Effector CD8-positive, alpha-beta T cell (primary cell): ENCODE measurements at places on chromosomes 4 and X.

DNA sequence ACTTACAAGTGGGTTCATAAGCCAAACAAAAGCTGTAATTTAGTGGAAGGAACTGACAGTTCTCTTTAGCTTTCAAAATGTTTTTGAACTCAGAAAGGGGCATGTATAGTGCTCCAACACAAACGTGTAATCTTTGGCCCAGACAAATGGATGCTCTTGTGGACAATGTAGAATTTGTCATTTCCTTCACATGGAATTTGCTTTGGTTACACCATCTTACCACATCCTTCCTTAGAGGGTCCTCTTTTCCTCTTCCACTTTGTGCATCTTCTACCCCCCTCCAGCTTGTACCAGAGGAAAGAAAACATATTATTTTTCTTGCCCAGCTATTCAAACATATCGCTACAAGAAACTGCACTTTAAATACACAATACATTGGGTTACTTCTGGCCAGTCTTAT lies 42.4 kb downstream of the MEPE start:
- no peak for DNase-seq

DNA sequence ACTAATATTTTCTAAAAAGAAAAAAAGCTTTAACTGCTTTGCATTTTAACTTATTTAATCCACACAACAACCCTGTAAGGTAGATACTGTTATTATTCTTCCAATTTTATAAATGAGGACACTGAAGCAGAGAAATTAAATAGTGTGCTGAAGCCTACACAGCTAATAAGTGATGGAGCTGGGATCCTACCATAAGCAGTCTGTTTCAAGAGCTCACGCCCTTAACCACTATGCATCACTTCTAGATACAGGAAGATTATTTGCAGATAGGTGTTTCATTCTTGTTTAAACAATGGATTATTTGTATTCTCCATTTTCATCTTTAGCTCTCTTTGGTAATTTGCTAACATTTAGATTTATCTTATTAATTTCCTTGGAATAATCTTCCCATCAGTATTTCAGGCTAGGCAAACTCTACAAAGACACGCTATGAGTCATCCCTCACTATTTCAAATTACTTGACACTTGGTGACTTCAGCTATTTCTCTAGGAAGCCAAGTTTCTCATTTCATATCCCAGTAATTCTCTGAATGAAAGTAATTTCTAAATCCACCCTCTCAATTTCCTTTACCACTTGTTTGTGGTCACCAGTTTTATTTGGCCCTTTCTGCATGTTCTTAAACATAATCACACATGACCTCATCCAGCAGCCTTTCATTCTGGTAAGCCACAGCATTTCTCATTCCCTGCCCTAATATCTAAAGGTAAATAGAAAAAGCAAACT lies 67.3 kb downstream of the ASB9 start:
- no peak for DNase-seq

- no peak for DNase-seq
These were observed 318.3 kb upstream of the GATB start for GRCh38 chr4:152079079-152079478.

DNA sequence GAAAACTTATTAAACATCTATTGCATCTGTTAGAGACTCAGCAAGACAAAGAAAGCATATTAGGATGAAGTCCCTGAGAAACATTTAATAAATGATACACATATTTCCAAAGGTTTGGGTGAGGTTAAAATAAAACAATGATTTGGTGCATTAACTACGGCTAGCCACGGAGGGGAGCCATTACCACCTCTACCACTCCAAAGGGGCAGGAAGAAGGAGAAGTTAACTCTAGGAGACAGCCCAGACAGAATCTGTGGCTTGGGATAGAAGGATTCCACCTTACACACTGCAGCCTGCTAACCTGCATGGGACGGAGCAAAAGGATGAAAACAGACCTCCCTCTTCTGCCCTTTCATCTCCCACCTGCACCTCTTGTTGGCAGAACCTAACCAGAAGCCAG lies 189.1 kb upstream of the C1QTNF7 start:
- DNase-seq, result no peak

DNA sequence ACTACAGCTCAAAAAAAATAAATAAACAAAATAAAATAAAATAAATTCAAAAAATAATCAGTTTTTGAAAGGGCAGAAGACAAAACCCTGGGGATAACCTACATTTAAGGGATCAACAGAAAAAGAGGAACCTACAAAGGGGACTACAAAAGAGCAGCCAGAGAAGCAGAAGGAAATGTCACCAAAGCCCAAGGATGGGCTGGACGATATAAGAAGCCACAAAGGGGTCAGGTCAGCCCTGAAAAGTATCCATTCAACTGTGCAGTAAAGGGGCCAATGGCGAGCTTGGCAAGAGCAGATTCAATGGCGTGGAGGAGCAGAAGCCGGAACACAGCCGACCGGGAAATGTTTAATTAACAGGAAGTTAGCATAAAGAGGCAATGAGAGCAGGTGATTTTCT lies 16.9 kb downstream of the ACOT9 start:
- DNase-seq, result no peak

- no peak for DNase-seq
These were observed 332.4 kb downstream of the PCDH7 start for GRCh38 chr4:31052519-31052918.

GRCh38 chr4:37994569-37994968 lies 34.4 kb downstream of the PTTG2 start:
- DNase-seq, result no peak

DNA sequence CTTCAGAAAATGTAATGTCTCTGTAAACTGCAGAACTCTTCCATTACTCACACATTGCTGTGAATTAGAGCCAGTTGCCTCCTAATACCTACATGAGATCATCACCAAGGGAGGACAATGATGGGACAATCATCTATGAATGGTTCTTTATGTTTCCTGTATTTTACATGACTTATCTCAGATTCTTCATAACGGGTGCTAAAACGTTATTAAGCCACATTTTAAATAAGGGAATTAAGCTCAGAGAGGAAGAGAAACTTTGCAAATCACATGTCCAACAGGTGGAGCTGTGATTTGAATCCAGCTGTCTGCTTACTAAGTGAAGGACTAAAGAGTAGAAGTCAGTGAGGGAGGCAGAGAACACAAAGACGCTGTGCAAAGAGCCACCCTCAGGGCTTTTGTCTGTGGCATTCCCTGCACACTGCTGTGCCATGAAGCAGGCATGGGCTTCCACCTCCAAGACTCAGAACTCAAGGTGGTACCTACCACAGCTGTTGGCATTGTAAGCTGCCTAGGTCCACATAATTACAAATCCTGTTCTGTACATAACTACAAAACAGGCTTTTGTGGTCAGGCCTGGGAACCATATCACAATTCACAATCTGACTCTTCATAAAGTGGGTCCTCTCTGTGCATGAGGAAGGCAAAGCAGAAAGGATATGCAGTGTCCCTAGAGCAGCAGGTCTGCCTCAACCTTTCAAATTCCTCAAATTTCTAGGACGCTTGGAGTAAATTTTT lies 12.8 kb downstream of the TBC1D9 start:
- DNase-seq, result no peak

GRCh38 chr4:161133586-161134276 lies 1030.1 kb downstream of the FSTL5 start:
- DNase-seq, result no peak

DNA sequence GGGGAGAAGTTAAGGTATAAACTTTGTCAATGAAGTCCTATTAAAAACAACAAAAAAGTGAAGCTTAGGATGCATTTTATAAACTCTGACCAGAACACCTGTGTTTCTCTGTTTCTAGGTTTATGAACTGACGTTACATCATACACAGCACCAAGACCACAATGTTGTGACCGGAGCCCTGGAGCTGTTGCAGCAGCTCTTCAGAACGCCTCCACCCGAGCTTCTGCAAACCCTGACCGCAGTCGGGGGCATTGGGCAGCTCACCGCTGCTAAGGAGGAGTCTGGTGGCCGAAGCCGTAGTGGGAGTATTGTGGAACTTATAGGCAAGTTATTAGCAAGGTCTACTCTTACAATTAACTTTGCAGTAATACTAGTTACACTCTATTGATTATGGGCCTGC lies 46.6 kb downstream of the HTT start:
- no peak for DNase-seq

DNA sequence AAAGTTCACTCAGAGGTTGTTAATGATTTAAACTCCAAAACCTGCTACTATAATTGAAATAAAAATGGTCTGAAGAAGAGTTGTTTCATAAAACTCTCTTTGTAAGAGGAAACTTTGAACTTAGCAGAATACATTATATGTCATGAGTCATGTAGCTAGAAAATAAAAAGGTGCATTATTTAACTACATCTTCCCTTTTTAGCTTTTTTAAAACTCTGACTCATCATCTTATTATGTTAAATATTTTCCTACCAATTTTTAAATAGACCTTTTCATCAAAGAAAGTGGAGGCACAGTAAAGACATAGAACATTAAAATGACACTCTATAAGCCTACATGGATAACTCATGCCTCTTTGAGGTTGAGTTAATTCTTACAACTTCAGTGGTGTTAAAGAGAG lies 1.2 kb upstream of the ZNF827 start:
- DNase-seq, result no peak

DNA sequence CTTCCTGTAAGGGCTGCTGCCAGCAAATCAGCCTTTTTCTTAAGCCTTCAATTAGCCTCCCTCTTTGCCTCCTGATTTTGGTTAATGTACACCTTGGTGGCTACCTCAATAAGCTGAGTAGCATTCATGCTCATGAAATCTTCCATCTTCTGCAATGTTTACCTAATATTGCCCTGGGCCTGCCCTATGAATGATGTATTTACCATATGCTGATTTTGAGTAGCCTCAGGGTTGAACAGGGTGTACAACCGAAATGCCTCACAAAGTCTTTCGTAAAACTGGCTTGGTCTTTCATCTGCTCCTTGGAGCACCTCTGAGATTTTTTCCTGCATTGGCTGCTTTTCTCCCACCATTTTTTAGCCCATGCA lies 29.8 kb downstream of the SULT1E1 start:
- DNase-seq, result no peak

- DNase-seq, result no peak
These were observed 240.3 kb downstream of the LDB2 start for GRCh38 chr4:16658183-16658582.

DNA sequence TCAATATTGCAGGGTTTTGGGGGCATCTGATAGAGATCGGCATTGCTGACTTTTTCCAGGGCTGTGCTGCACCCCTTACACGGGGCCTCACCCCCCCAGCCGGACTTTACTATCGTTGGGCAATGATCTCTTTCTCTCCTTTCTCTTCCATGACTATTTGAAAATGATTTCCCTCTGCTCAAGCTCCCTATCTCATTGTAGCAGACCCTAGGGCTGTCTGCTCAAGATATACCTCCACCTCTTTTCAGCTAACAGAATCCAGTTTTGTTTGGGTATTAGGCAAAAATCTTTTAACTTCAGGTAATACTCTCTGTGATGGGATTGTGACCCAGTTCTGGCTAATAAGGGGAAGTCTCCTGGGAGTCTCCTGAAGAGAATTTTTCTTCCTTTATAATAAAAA lies 43.5 kb upstream of the ATP6AP2 start:
- DNase-seq, result no peak

DNA sequence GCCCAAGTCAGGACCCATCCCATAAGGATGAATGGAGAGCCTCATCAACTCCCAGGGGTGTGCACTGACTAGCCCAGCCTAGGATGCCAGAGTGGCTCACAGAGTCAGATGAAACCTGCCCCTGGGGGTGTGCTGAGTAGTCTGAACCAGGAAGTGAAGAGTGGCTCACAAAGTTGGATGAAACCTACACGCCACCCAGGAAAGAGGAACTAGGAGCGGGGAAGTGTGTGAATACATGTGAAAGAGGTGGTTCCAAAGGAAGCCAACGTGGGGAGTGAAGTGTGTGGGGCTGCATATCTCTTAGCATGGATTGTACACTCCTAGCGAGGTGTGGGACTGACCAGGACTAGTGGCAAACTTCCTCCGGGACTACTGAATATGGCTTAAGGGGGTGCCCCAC lies 902.1 kb upstream of the NDST4 start:
- DNase-seq, result no peak

- no peak for DNase-seq
These were observed 1312.6 kb downstream of the PCDH18 start for GRCh38 chr4:136219592-136220125.

DNA sequence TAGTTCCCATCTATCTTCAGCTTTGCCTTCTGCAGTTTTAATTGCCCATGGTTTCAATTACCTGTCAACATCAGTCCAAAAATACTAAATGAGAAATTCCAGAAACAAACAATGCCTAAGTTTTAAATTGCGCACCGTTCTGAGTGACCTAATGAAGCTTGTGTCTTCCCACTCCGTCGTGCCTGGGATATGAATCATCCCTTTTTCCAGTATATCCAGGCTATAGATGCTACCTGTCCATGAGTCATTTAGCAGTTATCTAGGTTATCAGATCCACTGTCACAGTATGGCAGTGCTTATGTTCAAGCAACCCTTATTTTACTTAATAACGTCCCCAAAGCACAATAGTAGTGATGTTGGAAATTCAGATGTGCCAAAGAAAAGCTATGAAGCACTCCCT lies 363.6 kb upstream of the FAM241A start:
- DNase-seq, result no peak

GRCh38 chr4:108152980-108153379 lies 15.8 kb downstream of the LEF1 start:
- no peak for DNase-seq

DNA sequence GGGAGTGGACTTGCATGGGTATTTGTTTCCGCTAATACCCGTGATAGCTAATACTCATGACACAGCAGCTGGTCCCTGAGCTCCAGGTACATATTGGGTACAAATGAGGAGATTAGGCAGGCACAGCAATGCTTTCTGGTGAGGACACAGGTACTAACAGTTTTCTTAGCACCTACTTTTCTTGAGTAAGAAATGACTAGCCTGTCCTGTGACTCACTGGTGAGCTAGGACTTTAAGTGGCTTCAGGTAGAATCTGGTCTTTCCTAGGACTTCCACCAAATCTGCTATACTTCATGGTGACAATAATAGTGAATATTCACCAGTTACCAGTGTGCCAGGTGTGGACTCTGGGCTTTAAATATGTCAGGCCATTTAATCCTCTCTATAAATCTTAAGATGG lies 407.4 kb upstream of the NR3C2 start:
- DNase-seq, result no peak

- DNase-seq, result no peak
These were observed 75.3 kb downstream of the DHRSX start for GRCh38 chrX:2425286-2426071.

DNA sequence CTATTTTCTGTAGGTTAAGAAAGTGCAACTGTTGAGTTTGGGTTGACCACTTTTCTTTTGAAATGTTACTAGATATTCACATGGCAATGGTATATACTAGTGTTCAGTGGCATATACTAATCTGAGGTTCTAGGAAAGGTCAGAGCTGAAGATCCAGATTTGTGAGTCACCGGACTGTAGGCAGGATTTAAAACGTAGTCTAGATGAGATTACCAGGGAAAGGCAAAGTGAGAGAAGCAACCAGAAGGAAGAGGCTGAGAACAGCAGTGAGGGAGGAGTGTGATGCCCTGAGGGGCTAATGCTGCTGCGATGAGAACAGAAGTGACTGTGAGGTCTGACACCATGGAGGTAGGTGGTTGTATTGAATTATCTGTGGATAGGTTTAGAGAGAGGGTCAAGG lies 9.7 kb upstream of the PLA2G12A start:
- DNase-seq, result no peak

DNA sequence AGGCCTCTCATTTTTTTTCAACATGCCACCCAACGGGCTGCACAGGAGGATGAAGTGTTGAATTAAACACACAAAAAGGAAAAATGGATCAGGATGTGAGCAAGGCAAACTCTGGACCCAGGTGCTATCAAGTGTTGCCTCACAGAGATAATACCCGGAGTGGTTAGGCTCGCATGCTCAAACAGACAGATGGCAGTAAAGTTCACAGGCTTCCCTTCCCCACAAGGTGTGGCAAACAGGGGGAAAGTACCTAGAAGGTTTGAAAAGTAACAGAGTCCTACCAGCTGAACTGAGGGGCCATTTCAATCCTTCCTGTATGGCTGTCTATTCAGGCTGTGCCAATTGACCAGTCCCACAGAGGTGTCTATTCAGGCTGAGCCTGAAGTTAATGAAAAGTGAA lies 123.9 kb upstream of the GC start:
- no peak for DNase-seq
